ENCODE measurements at places on chromosomes 12 and 14.

DNA sequence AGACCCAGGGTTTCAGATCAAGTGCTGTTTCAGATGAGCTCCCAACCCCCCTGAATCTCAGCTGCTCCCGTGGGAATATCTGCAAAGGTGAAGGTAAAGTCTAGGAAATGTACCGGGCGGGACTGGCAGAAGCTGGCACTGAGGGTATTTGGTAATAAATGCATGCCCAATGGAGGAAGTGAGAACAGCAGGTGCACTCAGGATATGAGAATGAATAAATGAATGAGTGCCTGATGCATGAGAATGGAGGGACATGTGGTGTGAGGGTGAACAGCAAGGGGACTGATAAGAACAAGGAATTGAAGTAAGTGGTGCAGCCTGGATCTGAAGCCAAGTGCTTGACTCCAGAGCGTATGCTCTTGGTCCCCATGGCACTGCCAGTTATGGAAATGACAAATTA, 11.6 kb downstream of the RAPGEF3 start:
- DNase-seq = no peak

- no peak for DNase-seq
Observed at GRCh38 chr12:58393152-58393551, 451.8 kb downstream of the ATP23 start.

DNA sequence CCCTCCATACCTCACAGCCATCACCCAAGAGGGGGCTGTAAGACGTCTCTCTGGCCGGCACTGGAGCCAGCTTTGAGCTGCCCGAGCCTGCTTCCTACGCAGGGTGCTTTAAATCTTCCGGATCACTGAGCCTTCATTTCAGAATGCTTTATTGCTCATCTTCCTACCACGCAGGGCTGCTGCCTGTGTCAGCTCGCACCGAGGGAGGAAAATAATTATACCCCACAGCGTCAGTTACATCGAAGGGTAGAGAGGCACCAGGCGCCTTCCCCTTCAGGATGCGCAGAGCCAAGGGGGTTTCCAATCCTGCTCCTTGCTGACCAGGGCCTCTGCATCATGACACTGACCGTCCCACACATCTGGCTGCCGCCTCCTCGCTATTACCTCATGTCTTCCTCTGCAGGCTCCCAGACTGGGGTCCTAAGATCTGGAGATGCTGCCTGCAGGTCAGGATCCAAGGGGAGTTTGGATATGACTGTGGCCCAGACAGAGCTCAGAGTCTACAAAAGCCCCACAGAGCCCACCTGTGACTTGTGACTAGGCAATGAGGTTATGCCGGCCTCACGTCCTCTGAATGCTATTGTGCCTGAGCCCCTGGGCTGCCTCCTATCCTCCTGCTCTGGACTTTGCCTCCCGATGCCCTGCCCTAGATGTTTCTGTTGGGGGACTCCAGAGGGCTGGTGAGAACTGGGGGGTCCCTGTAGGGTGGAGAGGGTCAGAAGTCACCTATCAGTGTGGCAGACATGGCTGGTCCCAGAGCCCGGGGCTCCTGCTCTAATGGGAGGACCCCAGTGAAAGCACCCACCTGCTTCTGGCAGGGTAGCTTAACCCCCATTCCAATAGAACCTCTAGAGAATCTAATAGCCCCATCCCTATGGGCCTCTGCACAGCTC, 220.3 kb upstream of the RTL1 start:
- no peak for DNase-seq

DNA sequence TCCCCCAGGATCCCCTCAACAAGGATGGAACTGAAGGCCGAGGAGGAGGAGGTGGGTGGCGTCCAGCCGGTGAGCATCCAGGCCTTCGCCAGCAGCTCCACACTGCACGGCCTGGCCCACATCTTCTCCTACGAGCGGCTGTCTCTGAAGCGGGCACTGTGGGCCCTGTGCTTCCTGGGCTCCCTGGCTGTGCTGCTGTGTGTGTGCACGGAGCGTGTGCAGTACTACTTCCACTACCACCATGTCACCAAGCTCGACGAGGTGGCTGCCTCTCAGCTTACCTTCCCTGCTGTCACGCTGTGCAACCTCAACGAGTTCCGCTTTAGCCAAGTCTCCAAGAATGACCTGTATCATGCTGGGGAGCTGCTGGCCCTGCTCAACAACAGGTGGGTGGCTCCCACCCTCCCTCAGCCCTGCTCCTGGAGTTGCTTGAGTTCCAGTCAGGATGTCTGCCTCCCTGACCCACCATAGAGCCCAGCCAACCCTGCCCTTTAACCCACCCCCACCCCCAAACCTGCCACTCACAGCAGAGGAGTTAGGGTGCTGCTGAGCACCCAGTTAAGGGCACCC, 1.4 kb downstream of the ASIC1 start:
- DNase-seq = no peak

- DNase-seq = no peak
Observed at GRCh38 chr14:32510815-32511214, 181.7 kb downstream of the AKAP6 start.

Measured in stimulated activated CD4-positive, alpha-beta T cell treated with anti-CD3 and anti-CD28 coated beads, Interleukin-4, amount 100 ng/mL, for 1 hour (primary cell).